Stimulated activated CD8-positive, alpha-beta memory T cell treated with anti-CD3 and anti-CD28 coated beads, Interleukin-4, amount 100 ng/mL, for 4 hours (primary cell): ENCODE measurements at places on chromosomes 2 and 18.

GRCh38 chr2:11375689-11376027, 31.2 kb upstream of the ROCK2 start:
- DNase-seq = no peak

DNA sequence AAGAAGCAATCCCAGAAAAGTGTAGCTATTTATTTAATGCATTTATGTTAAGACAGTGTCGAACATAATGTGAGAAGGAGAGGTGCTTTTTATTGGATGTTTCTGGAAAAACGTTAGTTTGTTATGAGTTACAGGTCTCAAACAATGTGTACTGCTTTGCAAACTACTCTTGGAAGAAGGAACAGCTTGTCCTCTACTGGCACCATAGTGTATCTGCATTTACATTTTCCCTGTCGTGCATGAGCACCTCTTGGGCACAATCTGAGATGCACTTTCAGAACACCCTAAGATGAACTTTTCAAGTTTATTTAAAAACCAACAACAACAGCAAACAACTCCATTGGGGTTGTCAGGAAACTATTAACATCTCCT, 22.8 kb downstream of the CCNYL1 start:
- no peak for DNase-seq

- no peak for DNase-seq
These were observed 24.5 kb downstream of the KCNF1 start for GRCh38 chr2:10935953-10936942.

GRCh38 chr2:238717084-238717483, 130.8 kb upstream of the TWIST2 start:
- no peak for DNase-seq

GRCh38 chr18:21342372-21342771, 100.3 kb downstream of the GREB1L start:
- DNase-seq = no peak
